ENCODE measurements at places on chromosomes 5 and 9.

GRCh38 chr9:120528829-120529228 lies 51.1 kb downstream of the CDK5RAP2 start:
- no peak for DNase-seq

DNA sequence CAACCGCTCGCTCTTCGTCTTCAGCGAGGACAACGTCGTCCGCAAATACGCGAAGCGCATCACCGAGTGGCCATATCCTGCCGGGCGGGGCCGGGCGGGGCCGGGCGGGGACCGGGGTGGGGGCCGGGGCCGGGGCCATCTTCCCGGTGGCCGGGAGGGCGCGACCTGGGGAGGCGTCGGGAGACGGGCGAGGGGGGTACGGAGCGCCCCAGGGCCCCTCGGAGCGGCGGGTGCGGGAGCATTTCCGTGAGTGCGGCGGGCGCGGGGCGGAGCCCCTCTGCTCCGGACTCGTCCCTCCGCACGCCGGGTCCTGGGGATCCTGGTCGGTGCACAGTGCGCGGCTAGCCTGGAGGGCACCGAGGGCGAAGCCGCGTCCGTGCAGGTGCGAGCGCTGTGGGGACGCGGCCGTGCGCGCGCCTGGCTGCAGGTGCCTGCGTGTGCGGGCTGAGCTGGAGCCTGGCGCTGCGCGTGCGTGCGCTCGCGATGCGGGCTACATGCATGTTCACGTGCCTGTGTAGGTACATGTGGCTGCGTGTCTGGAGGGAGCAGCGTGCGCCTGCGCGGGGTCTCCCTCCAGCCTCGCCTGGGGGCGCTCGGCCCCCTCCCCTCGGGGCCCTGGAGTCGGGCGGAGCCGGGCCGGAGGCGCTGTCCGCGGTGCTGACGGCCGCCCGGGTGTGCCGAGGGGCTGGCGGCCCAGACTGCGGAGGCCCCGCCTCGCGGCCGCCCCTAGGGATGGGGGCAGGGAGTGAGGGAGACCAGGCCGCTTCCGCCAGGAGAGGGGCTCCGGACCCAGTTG lies 762 bp downstream of the CACNA1B start:
- peak; percentile 43 for DNase-seq

GRCh38 chr9:133106511-133107244 lies 14.4 kb downstream of the RALGDS start:
- no peak for DNase-seq

DNA sequence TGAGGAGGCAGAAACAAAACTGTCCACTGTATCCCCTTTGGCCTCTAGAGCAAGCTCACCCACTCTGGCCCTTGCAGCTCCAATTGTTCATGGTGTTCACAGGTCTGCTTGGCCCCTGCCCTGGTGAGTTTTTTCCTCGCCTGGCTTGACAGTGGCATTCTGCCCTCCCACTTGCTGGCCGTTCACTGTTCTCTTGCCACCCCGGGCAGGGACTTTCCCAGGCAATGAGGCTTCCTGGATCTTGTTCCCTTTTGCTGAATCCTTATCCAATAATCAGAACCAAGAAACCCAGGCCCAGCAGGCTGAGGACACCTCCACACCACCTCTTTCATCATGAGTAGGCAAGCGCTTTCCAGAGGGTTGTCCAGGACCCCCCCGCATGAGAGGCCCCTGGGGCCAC lies 31.2 kb downstream of the ZNF618 start:
- no peak for DNase-seq

- no peak for DNase-seq
Measured at GRCh38 chr5:151868451-151868850, 56.2 kb downstream of the GLRA1 start.

- DNase-seq = no peak
Measured at GRCh38 chr9:19269582-19269981, 39.1 kb downstream of the DENND4C start.

All from activated CD4-positive, CD25-positive, alpha-beta regulatory T cell treated with anti-CD3 and anti-CD28 coated beads, Interleukin-2, amount 50 U/mL, for 72 hours (primary cell).